Activated T-cell treated with anti-CD3 and anti-CD28 coated beads for 24 hours (primary cell): ENCODE measurements at places on chromosomes 4 and X.

- no peak for DNase-seq
These were observed 30.7 kb downstream of the SEPTIN11 start for GRCh38 chr4:76980261-76980660.

GRCh38 chrX:13733506-13733905, 914 bp downstream of the TRAPPC2 start:
- DNase-seq: no peak

DNA sequence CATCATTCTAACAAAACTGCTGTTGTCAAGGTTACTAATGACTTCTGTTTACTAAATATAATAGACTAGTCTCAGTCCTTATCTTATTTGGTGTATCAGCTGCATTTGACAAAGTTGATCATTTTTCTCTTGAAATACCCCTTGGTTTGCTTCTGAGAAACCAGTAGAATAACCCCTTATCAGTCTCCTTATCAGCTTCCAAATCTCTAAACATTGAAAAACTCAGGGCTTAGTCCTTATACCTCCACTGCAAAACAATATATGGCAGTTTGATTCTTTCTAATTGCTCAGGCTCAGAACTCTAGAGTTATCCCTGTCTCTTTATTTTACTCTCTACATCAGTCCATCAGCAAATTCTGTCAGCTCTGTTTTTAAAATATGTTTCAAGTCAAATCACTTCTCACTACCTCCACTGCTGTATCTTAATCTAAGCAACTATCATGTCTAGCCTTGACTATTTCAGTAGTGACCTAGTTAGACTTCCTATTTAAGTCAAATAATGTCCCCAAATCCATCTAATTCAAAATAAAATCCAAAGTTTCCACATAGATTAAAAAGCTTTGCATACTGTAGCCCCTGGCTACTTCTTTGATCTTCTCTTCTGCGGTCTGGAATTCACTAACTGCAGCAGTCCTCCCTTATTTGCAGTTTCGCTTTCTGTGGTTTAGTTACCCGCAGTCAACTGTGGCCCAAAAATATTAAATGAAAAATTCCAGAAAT, 87.1 kb upstream of the NPNT start:
- no peak for DNase-seq

DNA sequence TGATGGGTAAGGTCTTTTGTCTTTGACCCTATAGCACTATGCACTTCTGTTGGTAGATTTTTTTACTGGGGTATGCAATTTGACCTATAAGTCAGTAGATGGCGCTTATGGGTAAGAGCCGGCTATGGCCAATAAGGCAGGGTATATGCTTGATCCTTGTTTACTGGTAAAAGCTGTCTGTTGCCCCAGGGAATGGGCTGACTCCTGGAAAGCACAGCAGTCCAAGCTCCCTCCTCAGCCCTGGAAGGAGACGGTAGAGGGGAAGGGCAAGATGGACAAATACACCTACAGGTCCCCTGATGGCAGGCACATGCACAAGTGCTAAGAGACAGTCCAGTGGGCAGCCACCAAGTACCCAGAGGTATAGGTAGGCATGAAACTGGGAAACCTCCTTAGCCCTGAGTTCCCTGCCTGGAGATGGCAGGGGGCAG, 63.7 kb downstream of the ADAMTS3 start:
- no peak for DNase-seq

DNA sequence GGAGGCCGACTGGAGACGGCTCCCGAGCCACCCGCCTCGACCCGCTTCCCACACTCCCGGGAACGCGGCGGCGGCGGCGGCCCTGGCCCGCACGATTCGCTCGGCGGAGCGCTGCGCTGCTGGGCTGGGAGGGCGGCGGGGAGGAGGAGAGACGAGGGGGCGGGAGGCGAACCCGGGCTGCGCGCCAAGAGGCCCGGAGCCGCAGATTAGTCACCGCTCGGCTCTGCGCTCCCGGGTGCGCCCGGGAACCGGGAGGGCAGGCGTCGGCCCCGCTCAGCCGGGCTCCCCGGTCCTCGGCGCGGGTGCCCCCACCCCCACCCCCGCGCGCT, 11.2 kb upstream of the BCOR start:
- DNase-seq: peak; percentile 57

DNA sequence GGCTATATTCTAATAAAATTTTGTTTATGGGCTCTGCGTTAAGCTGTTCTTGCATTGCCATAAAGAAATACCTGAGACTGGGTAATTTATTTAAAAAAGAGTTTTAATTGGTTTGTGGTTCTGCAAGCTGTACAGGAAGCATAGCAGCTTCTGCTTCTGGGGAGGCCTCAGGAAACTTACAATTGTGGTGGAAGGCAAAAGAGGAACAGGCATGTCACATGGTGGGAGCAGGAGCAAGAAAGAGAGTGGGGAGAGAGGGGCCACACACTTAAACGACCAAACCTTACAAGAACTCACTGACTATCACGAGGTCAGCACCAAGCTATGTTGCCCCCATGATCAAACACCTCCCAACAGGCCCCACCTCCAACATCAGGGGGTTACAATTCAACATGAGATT, 74.0 kb downstream of the FHDC1 start:
- DNase-seq: no peak

- no peak for DNase-seq
These were observed 19.7 kb downstream of the HTRA3 start for GRCh38 chr4:8289151-8289750.

DNA sequence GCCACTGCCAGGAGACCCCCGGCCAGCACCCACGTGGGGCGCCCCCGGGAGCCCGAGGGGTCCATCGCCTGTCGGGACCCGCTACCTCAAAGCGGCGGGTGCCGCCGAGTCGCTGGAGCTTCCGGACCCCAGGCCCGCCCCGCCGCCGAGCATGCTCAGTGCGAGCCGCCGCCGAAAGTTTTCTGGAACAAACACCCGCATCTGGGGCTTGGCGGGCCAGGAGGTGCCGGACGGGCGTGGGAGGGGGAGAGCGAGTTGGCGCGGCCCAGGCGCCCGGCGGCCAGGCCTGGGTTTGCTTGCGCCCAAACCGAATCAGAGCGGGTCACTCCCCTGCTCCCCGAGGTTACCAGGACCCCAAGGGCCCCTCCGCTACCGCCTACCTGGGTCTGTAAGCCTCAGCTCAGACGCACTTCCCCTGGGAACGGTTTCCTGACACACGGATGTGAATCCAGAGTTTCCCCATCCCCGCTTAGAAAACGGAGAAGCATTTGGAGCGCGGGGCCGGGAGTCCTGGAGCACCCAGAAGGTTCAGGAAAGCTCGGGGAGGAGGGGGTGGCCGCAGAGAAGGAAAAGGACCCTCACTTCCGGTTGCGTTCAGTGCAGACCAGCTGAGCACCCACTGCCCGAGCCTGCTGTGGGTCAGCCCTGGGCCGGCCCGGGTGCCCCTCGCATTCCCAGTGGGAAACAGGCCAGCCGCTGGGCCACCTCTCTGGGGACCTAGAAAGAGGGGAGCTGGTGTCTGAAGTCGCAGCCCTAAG, at the start of gene EVC2:
TSS of gene EVC2 (minus strand) at position 111 of the 758 bp plus-strand sequence. CDS start at position 65, 46 bp downstream.
- DNase-seq: no peak

DNA sequence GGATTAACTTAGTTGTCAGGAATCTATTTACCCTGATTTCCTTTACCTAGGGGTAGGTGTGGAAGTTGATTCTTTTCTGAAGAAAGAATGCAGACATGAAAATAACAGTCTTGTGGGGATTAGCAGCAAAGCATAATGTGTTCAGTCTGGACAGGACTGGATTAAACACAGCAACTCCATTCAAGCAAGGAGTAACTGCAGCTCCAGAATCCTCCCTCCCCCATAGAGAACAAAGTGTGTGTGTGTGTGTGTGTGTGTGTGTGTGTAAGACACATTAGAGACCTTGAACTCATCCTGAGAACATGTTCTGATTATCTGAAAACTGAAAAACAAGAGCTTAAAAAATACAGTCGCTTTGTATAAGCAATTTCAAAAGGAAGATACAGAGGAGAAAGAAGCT, 9.3 kb downstream of the C4orf54 start:
- no peak for DNase-seq

GRCh38 chrX:40521868-40522450, 58.8 kb upstream of the ATP6AP2 start:
- no peak for DNase-seq
